ENCODE measurements at places on chromosomes 6 and 20.
A peak's percentile ranks its signal among the peaks of the same experiment; 100 is the strongest.

- no peak for DNase-seq
These were observed 69.8 kb upstream of the FAM184A start for GRCh38 chr6:119148098-119148824.

GRCh38 chr6:71531006-71531405, 242.4 kb downstream of the OGFRL1 start:
- no peak for DNase-seq

GRCh38 chr20:42688576-42688975, 501.1 kb downstream of the PTPRT start:
- DNase-seq, result no peak

DNA sequence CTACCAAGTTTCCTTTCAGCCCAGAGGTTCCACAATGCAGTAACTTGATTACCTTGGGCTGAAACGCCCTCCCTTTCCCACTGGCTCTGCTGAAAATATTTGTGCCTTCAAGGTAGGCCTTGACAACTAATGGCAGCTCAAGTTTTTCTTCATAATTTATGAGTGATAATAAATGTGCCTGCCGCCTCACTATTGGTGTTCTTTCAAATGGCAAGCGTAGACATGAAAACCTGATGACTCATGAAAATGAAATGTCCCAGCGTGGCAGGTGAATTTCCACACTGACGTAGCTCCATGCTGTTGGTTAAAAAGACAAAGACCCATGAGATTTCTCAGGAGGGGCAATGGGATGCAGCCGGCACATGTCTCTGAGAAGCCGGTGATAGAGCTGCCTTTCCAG, 107.2 kb upstream of the GGTLC1 start:
- DNase-seq, result no peak

DNA sequence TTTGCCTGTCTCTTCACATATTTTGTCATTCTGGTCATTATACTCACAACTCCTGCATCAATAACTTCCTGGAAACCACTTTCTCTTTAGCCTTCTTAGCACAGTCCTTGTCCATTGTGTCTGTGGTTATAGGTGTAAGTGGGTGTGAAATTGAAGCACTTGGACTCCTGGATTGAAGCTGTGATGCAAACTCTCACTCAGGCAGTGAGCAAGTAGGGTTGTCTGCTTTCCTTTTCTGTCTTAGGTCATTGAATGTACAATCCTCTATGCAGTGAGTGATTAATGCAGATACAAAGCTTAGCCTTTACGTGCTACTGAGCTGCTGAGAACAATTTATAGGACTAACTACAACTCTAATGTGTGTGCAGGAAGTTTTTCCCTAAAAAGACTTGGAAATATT, 54.8 kb downstream of the ADGRB3 start:
- DNase-seq, result no peak

- no peak for DNase-seq
These were observed 35.8 kb downstream of the PHIP start for GRCh38 chr6:79042088-79042798.

GRCh38 chr6:51302431-51302830, 483.8 kb downstream of the TFAP2B start:
- DNase-seq, result no peak

DNA sequence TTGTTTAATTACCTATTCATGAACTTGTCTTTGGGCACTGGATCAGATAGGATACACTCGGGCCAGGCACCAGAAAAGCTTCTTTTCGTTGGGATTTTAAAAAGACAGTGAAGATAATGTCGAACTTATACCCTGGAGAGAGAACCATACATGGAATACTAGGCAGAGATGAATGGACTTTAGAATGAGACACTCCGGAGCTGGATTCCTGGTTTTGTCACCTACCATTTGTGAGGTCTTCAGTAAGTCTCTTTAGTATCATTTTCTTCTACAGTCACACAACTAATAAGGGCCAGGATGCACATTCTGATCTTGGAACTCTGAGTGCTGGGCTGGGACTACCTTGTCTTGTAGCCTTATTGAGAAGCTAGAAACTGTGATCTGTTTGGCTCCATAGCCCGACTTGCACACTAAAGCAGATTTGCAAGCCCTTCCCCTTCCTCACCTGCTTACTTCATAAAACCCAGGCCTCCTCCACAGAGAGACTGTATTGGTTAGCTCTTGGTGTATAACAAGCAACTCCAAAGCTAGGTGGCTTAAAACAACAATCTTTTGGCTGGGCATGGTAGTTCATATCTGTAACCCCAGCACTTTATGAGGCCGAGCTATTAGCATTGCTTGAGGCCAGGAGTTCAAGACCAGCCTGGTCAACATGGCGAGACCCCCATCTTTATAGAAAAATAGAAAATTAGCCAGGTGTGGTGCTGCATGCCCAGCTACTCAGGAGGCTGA, 7.4 kb upstream of the IFT52 start:
- no peak for DNase-seq

GRCh38 chr6:17847203-17847760, 140.2 kb downstream of the KIF13A start:
- no peak for DNase-seq

DNA sequence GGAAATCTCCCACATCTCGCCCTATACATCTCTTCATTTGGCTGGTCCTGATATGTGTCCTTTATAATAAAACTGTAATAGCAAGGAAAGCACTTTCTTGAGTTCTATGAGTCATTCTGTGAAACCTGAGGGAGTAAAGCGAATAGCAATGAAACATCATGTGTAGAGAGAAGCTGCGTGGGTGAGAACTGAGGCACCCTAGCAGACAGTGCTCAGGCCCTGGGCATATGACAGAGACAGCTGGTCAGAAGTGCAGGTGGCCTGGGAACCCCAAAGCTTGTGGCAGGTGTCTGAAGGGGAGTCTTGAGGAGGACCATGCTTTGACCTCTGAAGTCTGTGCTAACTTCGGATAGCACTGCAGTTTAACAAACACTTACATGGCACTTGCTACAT, 1.3 kb upstream of the BLOC1S5 start:
- no peak for DNase-seq

GRCh38 chr6:13508711-13509705, 21.6 kb upstream of the GFOD1 start:
- DNase-seq, result no peak

DNA sequence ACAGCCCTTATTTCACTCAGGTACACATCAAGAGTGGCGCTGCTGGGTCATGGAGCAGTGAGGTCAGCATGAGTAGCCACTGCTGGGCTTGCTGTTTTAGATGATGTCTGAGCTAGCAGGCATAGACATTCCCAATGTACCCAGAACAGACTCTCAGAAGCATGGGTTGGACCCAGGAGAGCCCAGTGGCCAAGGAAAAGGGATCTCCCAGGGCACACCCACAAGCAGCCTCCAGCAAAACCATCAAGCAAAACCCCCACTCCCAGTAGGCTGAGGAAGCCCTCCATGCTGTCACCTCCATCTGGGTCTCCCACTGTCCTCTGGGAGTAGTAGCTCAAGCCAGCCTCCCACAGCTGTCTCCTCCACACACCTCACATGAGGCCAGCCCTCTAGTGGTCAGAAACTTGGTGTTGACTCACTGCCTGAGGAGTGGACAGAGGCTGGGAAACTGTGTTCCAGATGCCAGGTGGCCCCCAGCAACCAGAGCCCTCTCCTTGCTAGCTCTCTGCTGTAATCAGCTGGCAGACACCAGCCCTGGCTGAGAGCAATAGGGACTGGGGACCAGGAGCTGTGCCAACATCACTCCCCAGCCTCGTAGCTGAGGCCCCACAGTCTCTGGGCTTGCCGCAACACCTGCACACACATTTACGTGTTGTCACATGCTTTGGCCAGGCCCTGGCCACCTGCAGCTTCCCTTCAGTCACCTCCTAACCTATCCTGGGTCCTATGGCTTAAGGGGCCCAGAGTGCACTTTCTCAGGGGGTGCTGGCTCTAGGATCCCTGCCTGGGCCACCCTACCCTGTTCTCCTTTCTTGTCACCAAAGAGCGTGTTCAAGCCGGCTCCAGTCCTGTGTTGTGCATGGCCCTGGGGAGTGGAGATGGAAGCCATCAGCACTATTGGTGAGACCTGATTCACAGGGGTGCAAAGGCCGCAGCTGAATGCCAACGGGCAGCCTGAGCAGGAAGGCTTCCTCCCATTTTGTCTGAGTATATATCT, 1.9 kb upstream of the AP5S1 start:
- DNase-seq, result no peak

GRCh38 chr6:39599341-39599740, 125.9 kb downstream of the KIF6 start:
- DNase-seq, result no peak

DNA sequence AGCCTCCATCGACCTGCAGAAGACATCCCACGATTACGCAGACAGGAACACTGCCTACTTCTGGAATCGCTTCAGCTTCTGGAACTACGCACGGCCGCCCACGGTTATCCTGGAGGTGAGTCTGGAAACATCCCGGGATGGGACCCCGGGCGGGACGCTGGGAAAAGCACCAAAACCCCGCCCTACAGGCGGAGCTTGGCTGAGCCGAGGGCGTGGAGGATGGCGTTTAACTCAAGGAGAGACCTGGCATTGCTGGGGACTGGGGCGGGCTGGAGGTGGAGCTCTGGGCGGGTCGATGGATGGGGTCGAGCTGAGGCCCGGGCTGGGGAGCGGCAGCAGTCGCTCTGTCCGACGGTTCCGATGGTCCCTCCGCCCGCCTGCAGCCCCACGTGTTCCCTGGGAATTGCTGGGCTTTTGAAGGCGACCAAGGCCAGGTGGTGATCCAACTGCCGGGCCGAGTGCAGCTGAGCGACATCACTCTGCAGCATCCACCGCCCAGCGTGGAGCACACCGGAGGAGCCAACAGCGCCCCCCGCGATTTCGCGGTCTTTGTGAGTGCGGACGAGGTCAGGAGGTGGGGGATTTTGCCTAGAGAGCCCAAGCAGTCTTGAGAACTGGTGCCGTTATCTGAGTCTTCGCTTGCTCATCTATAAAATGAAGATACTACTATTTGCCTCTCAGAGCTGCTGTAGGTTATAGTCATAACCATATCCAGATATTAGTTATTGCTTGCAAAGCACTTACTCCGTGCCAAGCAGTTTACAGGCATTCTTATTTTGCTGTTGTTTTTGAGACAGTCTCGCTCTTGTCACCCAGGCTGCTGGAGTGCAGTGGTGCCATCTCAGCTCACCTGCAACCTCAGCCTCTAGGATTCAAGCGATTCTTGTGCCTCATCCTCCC, 3.8 kb downstream of the SPAG4 start:
- DNase-seq, result peak; percentile 81

DNA sequence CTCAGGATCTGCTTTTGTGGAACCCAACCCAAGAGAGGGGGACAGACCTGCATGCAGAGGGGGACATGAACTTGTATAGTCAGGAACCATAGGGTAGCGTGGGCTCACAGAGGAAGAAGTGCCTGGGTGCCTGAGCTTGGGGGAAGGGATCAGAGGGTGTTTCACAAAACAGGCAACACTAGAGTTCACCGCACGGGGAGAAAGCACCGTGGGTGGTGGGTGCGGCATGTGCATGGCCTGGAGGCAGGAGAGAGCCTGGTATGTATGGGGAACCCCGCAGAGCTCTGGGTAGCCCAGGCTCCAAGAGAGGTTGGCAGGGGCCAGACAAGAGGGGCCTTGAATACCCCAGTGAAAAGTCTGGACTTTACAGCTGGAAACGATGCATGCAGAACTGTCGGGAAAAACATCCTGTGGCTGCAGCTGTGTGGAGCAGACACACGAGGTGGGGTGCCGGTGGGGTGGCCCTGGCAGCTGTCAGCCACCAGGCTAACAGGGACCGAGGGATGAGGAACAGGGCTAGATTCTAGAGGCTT, 6.7 kb upstream of the EMILIN3 start:
- DNase-seq, result no peak

DNA sequence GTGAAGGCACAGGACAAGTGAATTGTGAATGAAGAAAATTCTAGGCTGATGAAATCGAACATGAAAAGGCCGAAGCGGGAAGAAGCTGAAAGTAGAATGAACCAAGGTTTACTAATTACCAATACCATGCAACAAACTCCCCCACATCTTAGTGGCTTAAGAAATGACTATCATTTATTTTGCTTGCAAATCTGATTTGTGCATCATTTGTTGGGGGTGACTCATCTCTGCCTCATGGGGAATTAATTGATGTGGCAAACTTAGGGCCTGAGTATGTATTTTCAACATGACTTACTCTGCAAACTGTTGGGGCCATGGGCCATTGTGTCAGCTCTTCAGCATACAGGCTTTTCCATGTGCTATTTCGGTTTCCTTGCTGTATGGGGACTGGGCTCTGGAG, 26.8 kb downstream of the PPP1R14C start:
- DNase-seq, result no peak

GRCh38 chr20:10883166-10883565, 209.4 kb upstream of the JAG1 start:
- DNase-seq, result no peak

DNA sequence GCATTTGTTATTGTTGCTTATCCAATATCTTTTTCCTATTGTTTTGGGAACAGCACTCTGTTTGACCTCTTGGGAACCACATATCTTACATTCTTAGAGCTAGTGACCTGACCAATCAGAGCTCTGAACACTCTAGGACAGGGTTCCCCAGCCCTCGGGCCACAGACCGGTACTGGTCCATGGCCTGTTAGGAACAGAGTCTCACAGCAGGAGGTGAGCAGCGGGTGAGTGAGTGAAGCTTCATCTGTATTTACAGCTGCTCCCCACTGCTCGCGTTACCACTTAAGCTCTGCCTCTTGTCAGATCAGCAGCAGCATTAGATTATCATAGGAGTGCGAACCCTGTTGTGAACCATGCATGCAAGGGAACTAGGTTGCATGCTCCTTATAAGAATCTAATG, 226.0 kb upstream of the TSHZ2 start:
- no peak for DNase-seq

- DNase-seq, result peak; percentile 24
These were observed 117.8 kb upstream of the SUPT3H start for GRCh38 chr6:45495429-45496084.

- no peak for DNase-seq
These were observed 11.5 kb upstream of the ALDH8A1 start for GRCh38 chr6:134961366-134961765.

DNA sequence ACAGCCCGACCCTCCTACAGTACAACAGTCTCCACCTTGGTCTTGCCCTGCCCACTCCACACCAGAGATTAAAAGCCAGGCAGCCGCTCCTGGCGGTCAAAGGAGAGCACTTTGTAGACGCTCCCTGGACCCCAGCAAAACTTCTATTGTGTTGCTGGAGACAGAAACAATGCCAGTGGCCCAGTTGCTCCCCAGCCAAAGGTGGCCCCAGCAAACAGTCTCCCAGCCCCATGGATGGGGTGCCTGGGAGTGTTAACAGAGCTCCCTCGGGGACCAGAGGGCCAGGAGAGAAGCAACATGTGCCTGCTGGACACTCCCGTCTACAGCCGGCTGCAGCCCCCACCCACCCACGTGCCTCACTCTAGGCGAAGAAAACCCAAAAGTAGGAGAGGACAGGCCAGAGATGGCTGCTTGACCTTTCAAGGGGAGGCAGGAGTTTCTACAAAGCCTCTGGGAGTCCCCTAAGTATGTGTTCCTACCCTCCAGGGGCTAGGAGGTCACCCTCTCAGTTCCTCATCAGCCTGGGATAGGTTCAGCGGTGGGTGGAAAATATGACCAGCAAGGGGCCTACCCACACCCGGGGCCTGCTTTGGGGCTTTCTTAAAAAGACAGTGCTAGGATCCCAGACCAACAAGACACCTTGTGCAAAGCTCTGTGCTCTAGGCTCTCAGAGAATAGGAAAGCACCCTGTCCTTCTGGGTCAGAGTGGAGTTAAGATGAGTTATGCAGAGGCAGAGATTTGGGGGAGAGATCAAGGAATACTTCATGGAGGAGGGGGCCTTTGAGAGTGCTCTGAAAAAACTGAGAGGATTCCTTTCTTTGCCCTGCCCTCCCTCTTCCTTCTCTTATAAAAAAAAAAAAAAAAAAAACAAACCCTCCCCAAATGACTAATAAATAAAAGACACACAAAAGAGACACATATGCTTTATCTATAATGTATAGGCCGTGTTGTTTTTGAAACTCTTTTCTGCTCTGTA, 19.0 kb upstream of the PREX1 start:
- no peak for DNase-seq
